ENCODE measurements at places on chromosomes 6 and 20. TPM values are rescaled to one million over a fixed set of nuclear protein-coding genes. Genes with fewer than 3 reads are reported as not detected.

DNA sequence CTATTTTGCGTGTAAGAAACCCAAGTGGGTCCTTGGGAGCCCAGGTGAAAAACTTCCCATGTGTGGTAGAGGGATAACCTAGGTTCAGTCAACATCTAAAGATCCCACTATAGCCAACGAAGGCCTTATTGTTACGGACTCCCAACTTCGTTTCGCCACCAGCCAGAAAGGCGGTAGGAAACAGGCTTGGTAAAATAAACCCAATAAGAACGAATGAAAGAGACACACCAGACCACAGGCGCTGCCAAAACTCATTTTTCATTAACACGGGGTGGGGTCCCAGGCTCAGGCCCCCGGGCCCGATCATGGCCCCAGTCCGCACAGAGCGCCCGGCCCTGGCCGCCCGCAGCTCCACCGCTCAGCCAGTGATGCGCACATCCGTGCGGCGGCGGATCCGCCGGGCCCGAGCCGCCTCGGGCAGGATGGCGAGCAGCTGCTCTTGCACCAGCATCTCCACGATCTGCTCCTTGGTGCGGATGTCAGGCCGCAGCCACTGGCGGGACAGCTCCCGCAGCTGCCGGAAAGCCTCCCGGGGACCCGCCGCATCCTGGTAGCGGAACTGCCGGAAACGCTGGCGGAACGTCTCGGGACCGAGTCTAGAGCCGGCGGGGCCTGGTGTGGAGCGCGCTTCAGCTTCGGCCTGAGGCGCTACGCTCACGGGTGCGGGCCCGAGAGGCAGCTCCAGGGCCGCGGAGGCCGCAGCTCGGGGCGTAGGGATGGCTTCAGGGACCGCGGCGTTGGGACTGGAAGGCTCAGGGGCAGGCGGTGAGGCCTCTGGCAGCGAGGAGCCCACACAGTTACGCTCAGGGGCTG is 709 bp downstream of the SCAND1 start:
- H3K4me1 ChIP-seq = peaks cover 14% of the 10 kb centered on the region
- H3K27ac ChIP-seq = peak overlapping the region; percentile 99
- H3K4me3 ChIP-seq = peak overlapping the region; percentile 75

GRCh38 chr6:149545258-149545753 is 537 bp downstream of the PPIL4 start:
- peak overlapping the region; percentile 100 for H3K4me3 ChIP-seq
- no peaks in the 10 kb centered on the region for H3K27me3 ChIP-seq
- H3K27ac ChIP-seq = peak overlapping the region; percentile 100
- H3K36me3 ChIP-seq = peaks cover 7% of the 10 kb centered on the region
- peak; percentile 64 for DNase-seq

DNA sequence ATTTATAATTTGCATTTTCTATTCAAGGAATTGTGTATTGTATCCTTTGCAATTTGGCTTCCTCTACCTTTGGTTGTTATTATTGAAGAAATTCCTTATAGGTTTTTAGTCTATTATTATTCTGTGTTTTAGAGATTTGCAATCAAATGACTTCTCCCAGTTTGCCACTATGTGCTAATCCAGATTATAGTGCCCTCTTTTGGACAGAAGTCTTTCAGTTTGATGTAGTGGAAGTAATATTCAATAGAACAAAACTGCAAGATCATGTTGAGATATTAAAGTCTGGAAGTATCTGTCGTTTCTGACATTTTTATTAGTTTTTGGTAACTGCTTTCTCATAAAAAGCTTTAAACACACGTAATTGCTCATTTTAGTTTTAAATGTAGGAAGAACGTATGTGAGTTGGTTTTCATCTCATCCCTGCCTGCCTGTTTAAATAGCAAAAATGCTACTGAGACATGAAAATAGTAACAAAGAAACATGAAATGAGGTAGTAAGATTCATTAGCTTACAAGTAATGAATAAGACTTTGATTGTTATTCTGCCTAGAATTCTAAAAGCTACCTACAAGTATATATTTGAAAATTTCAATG is 72.8 kb downstream of the RTN4IP1 start:
- H3K36me3 ChIP-seq = no peaks in the 10 kb centered on the region
- H3K4me3 ChIP-seq = no peak overlapping the region
- no peaks in the 10 kb centered on the region for H3K27me3 ChIP-seq
- no peak overlapping the region for H3K27ac ChIP-seq
- no peak for DNase-seq
- H3K4me1 ChIP-seq = no peaks in the 10 kb centered on the region

- no peaks in the 10 kb centered on the region for H3K36me3 ChIP-seq
- H3K4me1 ChIP-seq = no peaks in the 10 kb centered on the region
- DNase-seq = no peak
- no peak overlapping the region for H3K27ac ChIP-seq
These were observed 143.5 kb upstream of the MOCS1 start for GRCh38 chr6:40077736-40078135.

DNA sequence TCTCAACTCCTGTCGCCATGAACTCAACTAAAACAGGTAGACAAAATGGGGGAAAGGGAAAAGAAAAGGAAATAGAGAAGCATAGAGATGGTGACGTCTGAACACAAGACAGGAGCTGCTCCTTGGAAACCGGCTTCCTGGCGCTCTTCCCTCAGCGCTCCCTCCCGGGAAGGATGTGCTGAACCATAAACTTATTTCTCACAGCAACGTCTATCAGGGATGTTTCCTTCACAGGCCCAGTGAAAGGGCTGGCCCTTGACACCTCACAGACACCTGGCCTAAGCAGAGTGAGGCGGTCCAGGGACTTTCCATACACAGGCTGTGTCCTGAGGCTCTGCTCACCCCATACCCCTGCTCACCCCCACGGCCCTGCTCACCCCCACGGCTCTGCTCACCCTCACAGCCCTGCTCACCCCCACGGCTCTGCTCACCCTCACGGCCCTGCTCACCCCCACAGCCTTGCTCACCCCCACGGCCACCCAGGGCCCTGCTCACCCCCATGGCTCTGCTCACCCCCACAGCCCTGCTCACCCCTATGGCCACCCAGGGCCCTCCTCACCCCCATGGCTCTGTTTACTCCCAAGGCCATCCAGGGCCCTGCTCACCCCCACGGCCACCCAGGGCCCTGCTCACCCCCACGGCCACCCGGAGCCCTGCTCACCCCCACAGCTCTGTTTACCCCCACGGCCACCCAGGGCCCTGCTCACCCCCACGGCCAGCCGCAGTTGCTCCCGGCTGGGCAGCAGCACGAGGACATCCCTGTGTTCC is 653 bp downstream of the FRMD1 start:
- no peaks in the 10 kb centered on the region for H3K27me3 ChIP-seq
- H3K4me3 ChIP-seq = no peak overlapping the region
- H3K4me1 ChIP-seq = no peaks in the 10 kb centered on the region
- no peak for DNase-seq
- no peaks in the 10 kb centered on the region for H3K36me3 ChIP-seq

- peaks cover 45% of the 10 kb centered on the region for H3K4me1 ChIP-seq
- H3K27me3 ChIP-seq = no peaks in the 10 kb centered on the region
- peak overlapping the region; percentile 74 for H3K27ac ChIP-seq
- no peak for DNase-seq
- peaks cover 17% of the 10 kb centered on the region for H3K36me3 ChIP-seq
- H3K4me3 ChIP-seq = no peak overlapping the region
These were observed 9.7 kb downstream of the MRPL14 start for GRCh38 chr6:44117397-44118128.

DNA sequence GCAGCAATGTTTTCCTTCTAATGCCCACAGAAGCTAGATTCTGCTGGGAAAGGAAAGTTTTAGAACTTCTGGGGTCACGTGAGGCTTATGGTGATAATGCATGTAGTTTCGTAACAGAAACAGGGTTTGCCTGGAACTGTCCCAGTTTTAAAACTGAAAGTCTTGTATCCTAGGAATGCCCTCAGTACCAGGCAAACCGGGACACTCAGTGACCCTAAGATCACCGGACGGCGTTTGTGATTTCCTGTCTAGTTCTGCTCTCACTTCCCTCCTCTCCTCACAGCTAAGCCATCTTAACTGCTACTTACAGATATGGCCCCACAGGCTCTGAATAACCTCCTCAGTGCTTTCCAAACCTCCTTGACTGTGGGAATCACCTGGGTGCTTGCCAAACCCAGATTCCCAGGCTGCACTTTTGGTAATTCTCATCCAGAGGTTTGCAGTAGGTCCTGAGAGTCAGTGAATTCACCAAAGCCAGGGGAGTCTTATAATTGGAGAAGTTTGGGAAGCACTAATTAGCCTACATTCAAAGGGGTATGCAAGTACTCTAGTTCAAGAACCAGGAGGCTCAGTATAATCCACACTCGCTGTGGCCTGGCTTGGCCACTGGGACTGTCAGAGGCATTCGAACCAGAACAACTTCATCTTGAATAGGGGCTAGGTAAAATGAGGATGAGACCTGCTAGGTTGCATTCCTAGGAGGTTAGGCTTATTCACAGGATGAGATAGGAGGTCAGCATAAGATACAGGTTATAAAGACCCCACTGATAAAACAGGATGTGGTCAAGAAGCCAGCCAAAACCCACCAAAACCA is 231.6 kb upstream of the MYLIP start:
- peak; percentile 23 for DNase-seq
- H3K36me3 ChIP-seq = 0 out of 2 replicates have a peak, but pooled peaks cover 4% of the 10 kb centered on the region
- H3K27ac ChIP-seq = peak overlapping the region; percentile 96
- H3K4me1 ChIP-seq = peaks cover 38% of the 10 kb centered on the region
- no peaks in the 10 kb centered on the region for H3K27me3 ChIP-seq
- H3K4me3 ChIP-seq = no peak overlapping the region

GRCh38 chr6:46352541-46353268 is 138.5 kb downstream of the RCAN2 start:
- no peak overlapping the region for H3K4me3 ChIP-seq
- no peak overlapping the region for H3K27ac ChIP-seq
- H3K4me1 ChIP-seq = no peaks in the 10 kb centered on the region
- DNase-seq = peak; percentile 13
- H3K27me3 ChIP-seq = no peaks in the 10 kb centered on the region

- H3K4me3 ChIP-seq = no peak overlapping the region
- no peaks in the 10 kb centered on the region for H3K27me3 ChIP-seq
- H3K27ac ChIP-seq = peak overlapping the region; percentile 22
- H3K4me1 ChIP-seq = no peaks in the 10 kb centered on the region
These were observed 97.4 kb downstream of the PDSS2 start for GRCh38 chr6:107361753-107362604.

DNA sequence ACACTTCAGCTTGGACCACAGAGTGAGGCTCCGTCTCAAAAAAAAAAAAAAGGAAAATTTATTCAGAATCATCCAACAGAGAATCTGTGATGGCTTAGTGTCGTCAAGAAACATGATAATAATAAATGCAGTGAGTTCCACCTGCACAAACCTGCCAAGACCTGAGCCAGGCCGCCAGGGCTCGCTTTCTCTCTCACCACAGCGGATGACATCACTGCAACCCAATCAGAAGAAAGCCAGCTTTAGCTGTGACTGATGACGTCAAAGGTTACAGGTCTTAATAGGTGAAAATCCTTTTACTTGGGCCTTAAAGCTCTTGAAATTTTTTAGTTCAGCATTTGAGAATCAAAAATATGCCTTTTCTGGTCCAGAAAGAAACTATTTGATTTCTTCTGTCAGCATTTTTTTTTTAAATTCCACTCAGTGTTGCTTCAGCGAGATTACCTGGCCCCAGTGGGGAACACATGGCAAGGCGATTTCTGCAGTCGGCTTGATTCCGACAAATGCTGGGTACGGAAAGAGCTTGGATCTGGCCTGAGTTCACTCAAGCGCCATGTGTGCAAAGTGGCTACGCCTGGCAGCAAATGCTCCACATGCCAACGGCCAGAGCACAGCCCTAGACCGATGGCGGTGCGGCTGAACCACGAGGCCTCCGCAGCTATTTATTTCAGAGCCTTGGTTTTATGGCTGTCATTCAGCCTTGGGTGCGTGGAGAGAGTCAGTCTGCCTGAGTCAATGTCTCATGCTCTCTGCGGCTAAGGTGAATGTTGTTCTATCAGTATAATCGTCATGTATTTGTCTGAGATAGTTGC is 105.7 kb upstream of the QKI start:
- H3K4me1 ChIP-seq = no peaks in the 10 kb centered on the region
- H3K27ac ChIP-seq = no peak overlapping the region
- DNase-seq = peak; percentile 26
- H3K4me3 ChIP-seq = no peak overlapping the region
- H3K36me3 ChIP-seq = no peaks in the 10 kb centered on the region

GRCh38 chr6:26258212-26258977 is 106.6 kb upstream of the BTN3A2 start:
- peak; percentile 57 for DNase-seq
- no peaks in the 10 kb centered on the region for H3K36me3 ChIP-seq
- H3K4me1 ChIP-seq = peaks cover 11% of the 10 kb centered on the region
- no peaks in the 10 kb centered on the region for H3K27me3 ChIP-seq
- H3K27ac ChIP-seq = no peak overlapping the region
- H3K4me3 ChIP-seq = no peak overlapping the region

The ANKRD66 gene
- total RNA-seq = not detected

The SEL1L2 gene
- total RNA-seq = not detected

The CENPW gene
- 16.5 TPM for total RNA-seq

The HTR1E gene
- total RNA-seq = 0.19 TPM

The SEMG1 gene
- total RNA-seq = 4.0 TPM

The OPRL1 gene
- 1.1 TPM for total RNA-seq

The PGC gene
- not detected for total RNA-seq

The MEP1A gene
- not detected for total RNA-seq

The PPIL1 gene
- 82.9 TPM for total RNA-seq

The MUCL3 gene
- not detected for total RNA-seq

All from GM23338 (cell line).